ENCODE measurements at places on chromosomes 1 and 21. TPM values are rescaled to one million over a fixed set of nuclear protein-coding genes. Genes with fewer than 3 reads are reported as not detected.

The FUBP1 gene
- total RNA-seq: 55.7 TPM

The ISG15 gene
- total RNA-seq: 14.5 TPM

- no peak for DNase-seq
Measured at GRCh38 chr1:237098541-237098940, 56.6 kb downstream of the RYR2 start.

DNA sequence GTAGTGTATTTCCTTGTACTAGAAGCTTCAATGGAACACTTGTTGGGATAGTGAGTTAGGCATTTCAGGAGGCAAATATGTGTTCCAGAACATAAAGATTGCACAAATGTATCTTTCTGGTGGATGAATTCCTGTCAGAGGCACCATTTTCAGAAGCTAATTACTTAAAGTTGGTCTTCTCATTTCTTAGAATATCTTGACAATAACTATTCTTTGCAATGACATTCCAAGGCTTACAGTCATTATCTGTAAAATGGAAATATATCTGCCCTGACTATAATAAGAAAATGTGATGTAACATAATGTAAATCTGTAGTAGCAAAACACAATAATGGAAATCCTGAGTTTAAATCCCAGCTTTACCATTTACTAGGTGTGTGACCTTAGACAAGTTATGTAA, 2.7 kb downstream of the VCAM1 start:
- DNase-seq: no peak

GRCh38 chr1:91764471-91765115, 121.4 kb downstream of the TGFBR3 start:
- DNase-seq: no peak
